ENCODE measurements at places on chromosomes 1 and 21.
A peak's percentile ranks its signal among the peaks of the same experiment; 100 is the strongest.

GRCh38 chr1:232226197-232226712 lies 403.7 kb downstream of the SIPA1L2 start:
- DNase-seq: peak; percentile 42

DNA sequence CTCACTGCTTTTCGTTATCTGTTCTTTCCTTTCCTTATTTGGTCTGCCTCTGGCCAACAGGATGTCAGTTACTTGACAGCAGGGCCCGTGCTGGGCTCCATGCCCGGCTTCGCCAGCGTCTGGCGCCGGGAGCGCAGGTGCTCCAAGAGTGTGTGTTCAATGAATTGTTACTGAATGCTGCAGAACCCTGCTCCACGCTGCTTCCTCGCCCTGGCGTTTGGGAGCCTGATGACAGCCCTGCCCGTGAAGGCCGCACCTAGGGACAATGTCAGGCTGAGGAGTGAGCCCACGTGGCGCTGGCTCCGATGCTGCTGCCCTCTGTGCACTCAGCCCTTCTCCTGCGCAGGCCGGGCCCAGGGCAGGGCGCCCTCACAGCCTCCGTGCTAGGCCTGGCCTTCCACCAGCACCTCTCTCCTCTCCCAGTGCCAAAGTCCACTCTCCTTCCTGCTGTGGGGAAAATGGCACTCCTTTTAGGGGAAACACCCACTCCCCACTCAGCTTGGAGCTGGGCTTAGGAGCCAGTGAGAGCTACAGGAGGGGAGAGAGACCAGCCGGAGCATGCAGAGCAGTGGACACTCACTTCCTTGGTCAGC lies 51.4 kb downstream of the ACBD3 start:
- DNase-seq: no peak

- DNase-seq: no peak
Observed at GRCh38 chr1:19775317-19775716, 24.4 kb downstream of the TMCO4 start.

GRCh38 chr1:31814041-31814511 lies 1.7 kb downstream of the SPOCD1 start:
- DNase-seq: no peak

DNA sequence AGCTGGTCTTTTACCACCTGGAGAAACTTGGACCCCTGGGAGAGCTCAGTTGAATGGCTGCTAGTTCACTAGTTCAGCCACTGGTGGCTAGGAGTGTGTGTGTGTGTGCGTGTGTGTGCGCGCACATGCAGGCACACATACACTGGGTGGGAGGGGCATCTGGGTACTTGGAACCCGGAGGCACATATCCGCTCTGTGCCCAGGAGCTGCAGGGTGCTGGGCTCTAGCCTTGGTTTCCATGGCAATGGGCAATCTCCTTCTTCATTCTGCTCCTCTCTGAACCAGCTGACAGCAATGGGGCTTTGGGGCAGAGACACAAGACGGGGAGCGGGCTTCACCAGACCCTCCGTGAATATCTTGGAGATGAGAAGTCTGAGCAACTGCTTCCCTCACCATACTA lies 87.1 kb upstream of the DISP3 start:
- DNase-seq: no peak

DNA sequence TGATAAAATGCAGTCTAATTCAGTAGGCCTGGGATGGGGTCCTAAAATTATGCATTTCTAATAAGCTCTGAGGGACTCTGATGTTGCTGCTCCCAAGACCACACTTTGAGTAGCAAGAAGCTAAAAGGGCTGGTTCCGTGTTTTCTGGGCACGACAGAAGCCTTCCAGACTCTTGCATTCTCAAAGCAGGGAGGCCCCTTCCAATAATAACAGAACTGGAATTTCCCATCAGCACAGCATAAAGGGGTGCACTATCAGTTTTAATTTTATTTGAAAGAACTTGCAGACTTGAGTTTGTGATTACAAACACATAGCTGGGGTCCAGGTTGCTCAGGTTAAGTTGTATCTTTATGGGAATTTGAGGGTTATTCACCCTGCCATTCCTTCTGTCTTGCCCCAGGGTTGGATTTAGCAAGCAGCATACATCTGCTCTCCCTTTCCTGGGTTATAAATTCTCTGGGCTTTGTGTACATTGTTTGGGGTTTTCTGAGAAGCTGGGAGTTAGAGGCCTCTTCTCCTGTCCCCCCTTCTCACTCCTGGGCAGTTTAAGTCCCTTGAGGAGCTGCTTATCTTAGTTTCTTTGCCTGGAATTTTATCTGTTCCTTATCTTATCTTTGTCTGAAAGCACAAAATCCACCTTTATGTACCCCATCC lies 94.2 kb upstream of the SLC2A1 start:
- no peak for DNase-seq

DNA sequence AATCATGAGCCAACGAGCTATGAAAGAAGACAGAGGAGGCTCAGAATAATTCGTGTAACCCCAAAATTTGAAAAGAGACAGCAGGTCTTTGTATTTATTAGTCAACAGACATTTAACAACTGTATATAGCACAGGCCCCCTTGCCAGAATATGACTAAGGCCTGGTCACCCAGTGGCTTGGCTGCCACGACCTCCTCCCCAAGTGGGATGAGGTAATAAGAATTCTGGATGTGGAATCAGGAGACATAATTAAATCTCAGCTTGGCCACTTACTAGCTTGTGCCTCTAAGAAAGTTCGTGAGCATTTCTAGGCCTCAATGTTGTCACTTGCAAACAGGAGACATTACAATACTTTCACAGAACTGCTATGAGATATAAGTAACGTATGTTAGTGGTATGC lies 134.2 kb upstream of the TNFSF4 start:
- DNase-seq: no peak

GRCh38 chr21:24714646-24715200 lies 892.6 kb downstream of the MRPL39 start:
- no peak for DNase-seq

GRCh38 chr1:89881415-89882058 lies 60.7 kb downstream of the LRRC8D start:
- no peak for DNase-seq

DNA sequence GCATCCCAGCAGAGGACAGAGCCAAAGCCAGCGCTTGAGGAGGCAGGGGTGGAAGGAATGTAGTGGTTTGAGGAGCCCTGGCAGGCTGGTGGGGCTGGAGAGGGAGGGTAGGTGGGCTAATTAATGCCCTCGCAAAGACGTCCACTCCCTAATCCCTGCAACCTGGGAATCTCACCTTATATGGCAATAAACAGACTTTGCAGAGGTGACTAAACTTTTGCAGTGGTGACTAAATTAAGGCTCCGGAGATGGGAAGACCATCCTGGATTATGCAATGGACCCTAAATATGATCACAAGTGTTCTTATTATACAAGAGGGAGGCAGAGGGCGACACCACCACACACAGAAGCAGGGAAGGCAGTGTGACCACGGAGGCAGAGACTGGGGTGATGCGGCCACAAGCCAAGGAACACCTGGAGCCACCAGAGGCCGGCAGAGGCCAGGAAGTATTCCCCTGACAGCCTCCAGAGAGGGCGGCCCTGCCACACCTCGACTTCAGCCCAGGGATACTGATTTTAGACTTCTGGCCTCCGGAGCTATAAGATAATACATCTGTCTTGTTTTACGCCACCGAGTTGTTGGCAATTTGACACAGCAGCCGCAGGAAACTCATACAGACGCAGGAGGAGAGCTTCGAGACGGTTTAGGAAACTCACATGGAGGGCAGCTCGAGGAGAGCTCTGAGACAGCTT lies 23.1 kb upstream of the NPPB start:
- no peak for DNase-seq

- DNase-seq: no peak
Observed at GRCh38 chr21:31194510-31195293, 149.4 kb downstream of the TIAM1 start.

GRCh38 chr1:248844526-248844925 lies 6.5 kb downstream of the ZNF672 start:
- DNase-seq: no peak

- no peak for DNase-seq
Observed at GRCh38 chr1:234047123-234047522, 142.6 kb downstream of the SLC35F3 start.

GRCh38 chr1:77990629-77991204 lies 11.8 kb upstream of the FUBP1 start:
- no peak for DNase-seq

DNA sequence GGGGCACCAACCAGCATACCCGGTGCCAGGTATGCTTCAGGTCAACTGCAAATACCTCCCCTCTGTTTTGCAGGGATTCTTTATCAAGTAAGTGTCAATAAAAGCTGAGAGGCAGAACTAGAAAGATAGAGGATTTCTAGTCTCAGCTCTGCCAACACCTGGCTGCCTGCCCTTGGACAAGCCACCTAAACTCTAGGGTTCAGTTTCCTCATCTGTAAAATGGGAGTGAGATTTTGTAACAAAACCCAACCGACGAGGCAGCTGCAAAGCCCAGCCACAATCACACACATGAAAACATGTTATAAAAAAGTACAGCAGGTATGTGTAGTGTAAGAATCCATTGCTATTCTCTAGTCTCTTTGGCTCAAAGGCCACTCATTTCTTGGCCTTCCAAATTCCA lies 8.2 kb downstream of the SSBP3 start:
- no peak for DNase-seq

GRCh38 chr1:157025856-157026255 lies 19.7 kb downstream of the ARHGEF11 start:
- DNase-seq: no peak

GRCh38 chr1:205661429-205662134 lies 18.7 kb downstream of the SLC45A3 start:
- no peak for DNase-seq

DNA sequence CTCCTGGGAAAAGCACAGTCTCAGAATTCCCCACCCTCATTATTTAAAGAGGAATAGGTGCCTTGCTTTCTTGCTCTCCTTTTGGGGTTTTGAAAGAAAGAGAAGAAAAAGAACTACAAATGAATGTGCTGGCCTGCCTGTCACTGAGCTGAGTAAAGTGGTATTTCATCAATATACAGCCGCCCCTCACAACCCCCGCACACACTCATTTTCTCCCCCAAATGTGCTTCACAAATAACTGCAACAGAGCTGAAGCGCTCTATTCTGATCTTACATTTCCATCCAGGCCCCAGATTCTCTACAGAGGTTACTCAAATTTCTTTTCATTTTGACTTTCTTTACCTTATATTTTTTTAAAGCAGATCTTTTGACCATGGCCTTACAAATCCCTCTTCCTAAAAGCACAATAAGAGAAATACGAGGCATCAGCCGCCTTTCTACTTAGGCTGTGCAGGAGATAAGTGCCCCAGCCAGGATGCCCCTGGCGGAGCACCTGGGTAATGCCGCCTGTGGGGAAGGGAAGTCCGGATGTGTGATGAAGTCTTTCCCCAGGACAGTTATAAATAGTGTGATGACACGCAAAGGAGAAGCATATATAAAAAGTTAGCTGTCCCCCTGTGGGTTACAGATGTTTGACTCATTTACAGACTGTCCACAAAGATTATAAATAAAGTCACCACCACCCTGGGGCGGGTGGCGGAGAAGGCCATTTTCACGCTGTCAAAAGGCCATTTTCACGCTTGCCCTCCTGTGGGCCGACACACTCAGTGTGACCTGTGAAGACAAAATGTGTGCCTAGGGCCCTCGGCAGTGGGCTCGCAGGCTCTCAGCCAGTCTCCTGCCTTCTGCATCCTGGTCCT lies 6.5 kb downstream of the KCNN3 start:
- no peak for DNase-seq

GRCh38 chr21:38440746-38441145 lies 57.5 kb downstream of the ERG start:
- DNase-seq: no peak

DNA sequence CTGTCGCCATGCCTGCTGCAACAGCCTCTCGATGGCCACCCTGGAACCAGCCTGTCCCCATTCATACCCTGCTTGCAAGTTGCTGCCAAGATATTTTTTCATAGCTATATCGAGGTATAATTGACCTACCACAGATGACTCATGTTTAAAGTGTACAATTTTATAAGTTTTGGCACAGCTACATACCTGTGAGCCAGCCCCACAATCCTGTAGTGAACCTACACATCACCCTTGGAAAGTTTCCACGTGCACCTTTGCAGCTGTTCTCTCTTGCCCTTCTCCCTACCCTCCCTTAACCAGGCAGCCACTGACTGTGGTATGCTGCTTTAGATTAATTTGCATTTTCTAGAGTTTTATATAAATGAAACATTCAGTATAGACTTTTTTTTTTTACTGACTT lies 23.0 kb upstream of the KCNJ6 start:
- no peak for DNase-seq

DNA sequence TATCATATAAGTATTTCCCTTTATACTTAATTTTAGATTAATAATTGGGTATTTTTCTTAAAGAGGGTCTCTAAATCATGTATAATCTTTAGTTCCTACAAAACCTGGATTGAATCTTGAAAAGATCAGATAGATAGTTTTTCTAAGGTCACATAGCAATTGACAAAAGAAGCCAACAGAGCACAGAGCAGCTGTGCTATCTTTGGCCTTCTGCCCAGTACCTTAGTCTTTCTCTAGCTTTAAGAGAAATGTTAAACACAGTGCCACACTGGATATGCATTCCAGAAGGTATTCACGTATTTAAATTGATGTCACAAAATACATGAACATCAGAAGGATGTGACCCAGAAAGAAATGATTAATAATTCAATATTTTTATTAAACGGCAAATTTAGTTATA lies 86.8 kb downstream of the C21orf91 start:
- DNase-seq: no peak

GRCh38 chr1:236079703-236080102 lies 14.8 kb upstream of the NID1 start:
- no peak for DNase-seq

- DNase-seq: no peak
Observed at GRCh38 chr1:200556002-200556401, 64.5 kb downstream of the KIF14 start.

DNA sequence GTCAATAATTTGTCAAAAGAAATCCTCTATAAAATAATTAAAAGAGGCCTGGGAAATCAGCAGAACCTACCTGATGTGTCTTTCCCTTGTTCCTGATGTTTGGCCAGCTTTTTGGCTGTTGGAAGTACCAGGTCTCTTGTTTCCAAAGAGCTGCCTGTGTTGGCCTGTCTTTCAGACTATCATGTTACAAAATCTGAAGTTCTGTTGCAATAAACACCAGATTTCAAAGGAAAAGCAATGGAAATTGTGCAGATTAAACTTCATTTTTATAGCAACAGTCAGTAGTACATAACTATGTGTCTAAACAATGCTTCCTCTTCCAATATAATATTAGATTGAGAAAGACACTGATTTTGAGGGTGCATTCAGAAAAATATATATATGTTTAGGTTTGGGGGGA lies 647.2 kb upstream of the CXADR start:
- DNase-seq: no peak

DNA sequence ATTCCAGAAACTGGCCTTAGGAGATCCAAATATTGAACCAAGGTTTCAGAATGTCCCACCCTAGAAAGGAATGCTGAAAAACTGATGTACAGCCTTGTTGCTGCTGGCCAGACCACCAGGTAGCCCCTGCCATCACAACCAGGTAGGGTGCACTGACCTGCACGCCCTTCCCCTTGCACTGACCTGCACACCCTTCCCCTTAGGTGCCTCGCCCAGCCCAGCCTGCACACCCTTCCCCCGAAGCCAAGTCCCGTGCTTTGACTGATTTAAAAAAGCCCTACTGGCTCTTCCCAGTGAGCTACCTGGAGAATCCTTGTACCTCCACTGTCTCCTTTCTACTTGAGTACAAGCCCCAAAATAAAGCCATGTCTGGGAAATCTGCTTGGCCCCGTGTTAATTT lies 26.3 kb upstream of the C1orf198 start:
- no peak for DNase-seq

GRCh38 chr1:114549137-114549536 lies 32.3 kb downstream of the BCAS2 start:
- no peak for DNase-seq

GRCh38 chr1:240415532-240415931 lies 196.4 kb downstream of the GREM2 start:
- no peak for DNase-seq

GRCh38 chr1:239706245-239706892 lies 320.0 kb downstream of the CHRM3 start:
- no peak for DNase-seq
